Activated CD4-positive, alpha-beta memory T cell treated with anti-CD3 and anti-CD28 coated beads for 36 hours (primary cell): ENCODE measurements at places on chromosomes 2 and 18.

DNA sequence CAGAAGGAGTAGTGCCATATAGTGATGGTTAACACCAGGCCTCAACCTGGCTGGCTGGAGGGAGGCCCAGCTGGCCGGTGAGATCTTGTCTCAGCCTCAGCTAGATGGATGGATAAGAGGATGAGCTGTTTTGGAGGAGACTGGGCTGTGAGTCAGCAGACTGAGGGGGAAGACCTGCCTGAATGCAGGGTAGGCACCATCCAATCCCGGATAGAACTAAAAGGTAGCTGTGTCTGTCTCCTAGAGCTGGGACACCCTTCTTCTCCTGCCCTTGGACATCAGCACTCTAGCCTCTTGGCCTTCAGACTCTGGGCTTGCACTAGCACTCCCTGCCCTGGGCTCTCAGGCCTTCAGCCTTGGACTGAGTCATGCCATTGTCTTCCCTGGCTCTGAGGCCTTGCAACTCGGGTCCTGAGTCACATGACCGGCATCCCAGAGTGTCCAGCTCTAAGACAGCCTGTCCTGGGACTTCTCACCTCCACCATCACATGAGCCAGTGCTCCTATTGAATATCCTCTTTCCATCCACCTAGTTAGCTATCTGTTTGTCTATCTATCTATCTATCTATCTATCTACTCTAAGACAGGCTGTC is 131.3 kb downstream of the TPO start:
- DNase-seq: no peak

GRCh38 chr2:112835061-112835501 is 1.5 kb downstream of the IL1B start:
- DNase-seq: no peak

DNA sequence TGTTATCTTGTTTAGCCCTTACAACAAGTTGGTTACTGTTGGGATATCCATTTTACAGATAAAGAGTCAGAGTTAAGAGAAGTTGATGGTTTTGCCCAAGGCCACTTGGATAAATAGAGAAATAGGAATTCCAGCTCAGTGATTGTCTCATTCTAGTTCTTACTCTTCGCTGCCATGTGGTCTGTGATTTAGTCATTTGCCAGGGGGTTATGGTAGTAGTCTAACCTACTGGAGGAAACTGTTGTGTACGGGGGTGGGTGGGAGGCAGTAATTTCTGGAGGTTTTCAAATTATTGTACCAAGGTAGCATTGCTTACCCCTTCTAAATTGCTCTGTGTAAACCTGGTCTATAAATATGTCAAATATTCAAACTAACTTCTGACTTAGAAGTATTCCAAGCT is 110.4 kb downstream of the MAP2 start:
- DNase-seq: no peak

DNA sequence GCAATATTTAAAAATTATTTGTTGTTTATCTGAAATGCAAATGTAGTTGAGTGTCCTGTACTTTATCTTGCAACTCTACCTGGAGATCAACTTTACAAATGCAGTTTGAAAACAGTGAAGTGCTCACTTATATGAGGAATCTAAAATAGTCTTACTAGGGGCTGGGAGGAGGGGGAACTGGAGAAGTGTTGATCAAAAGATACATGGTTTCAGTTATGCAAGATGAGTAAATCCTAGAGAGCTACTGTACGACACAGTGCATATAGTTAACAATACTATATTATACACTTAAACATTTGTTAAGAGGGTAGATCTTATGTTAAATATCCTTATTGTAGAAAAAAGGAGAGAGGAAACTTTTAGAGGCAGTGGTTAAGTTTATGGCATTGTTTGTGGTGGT is 241.9 kb downstream of the BCL11A start:
- DNase-seq: no peak
